ENCODE measurements at places on chromosomes 4 and X.
A peak's percentile ranks its signal among the peaks of the same experiment; 100 is the strongest.

DNA sequence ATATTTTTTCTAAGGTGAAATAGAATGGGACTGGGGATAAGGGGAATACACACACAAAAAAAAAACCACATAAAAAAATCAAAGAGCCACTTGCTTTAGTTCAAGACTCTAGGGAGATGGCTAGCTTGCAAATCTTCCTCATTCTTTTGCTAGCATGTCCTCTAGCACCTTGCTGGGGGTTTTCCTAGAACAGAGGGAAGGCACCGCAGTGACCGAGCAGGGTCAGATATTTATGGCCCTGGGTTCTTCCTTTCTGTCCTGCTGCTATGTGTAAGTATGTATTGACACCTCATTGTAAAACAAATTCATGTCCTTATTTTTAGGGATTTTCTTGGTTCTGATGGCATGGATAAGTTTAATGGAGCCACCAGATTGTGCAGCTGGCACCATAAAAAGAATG is 81.2 kb downstream of the SHISA3 start:
- no peak for DNase-seq

DNA sequence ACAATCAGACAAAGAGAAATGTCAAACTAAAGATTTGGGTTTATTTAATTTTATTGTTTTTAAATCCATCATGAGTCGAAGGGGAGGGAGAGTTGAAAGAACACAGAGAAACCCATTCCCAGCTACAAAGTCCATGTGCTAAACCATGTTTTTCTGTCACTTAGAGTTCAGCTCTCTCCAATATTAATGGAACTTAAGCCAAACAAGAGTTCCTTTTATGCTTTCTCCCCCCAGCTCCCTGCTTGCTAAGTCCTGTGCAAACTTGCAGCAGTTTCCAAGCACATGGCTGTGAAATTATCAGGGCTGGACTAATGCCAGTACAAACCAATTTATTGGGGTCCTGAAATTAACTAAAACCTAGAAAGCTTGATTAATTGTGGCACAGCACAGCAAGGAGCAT is 9.7 kb upstream of the CHRDL1 start:
- DNase-seq = no peak

DNA sequence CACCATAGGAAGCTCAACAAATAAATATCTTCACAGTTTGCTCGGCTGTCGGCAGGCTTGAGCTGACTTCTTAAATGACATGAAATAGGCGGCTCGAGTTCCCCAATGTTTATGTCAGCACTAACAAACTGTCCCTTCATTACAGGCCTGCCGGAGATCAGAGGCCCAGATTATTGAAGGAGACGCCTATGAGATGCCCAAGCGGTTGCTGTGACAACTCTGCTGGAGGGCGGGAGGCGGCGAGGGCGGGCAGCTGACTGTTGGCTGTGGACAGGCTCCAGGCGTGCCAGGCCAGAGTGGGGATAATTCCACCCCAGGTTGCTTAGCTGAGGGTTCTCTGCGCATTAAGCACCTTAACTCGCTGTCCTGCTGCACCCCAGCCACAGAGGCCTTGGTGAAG is 39.2 kb upstream of the MSX1 start:
- DNase-seq = no peak

GRCh38 chr4:13599159-13599558 is 28.4 kb downstream of the BOD1L1 start:
- no peak for DNase-seq

DNA sequence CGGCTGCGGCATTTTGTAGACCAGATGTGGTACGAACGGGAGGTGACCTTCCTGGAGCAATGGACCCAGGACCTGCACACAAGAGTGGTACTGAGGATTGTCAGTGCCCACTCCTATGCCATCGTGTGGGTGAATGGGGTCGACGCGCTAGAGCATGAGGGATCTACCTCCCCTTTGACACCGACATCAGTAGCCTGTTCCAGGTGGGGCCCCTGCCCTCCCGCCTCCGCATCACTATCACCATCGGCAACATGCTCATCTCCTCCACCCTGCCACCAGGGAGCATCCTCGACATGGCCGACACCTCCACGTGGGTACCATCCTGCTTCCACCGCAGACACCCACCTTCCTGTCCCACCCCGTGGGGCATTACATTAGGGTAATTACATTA is 46.2 kb downstream of the SMARCA5 start:
- DNase-seq = peak; percentile 20

- DNase-seq = no peak
Measured at GRCh38 chrX:71632923-71633657, 14.8 kb upstream of the CXCR3 start.

DNA sequence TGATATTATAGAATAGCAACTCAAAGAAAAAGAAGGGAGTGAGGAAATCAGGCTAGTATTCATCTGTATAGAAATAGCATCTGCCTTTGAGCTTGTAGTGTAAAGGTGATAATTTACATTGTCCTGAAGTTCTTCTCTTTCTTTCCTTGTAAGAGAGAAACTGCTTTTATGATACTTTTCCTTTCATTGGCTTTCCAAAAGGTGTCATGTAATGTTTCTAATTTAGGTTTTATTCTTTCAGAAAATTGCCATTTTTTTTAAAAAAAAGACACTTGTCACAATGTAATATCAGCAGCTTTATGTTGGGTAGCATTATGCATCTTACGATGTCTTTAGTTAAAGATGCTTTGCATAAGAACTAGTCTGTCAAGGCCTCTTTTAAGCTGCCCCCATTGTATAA is 1153.8 kb upstream of the PCDH7 start:
- DNase-seq = no peak

- no peak for DNase-seq
Measured at GRCh38 chr4:7500404-7500803, 65.7 kb upstream of the PSAPL1 start.

DNA sequence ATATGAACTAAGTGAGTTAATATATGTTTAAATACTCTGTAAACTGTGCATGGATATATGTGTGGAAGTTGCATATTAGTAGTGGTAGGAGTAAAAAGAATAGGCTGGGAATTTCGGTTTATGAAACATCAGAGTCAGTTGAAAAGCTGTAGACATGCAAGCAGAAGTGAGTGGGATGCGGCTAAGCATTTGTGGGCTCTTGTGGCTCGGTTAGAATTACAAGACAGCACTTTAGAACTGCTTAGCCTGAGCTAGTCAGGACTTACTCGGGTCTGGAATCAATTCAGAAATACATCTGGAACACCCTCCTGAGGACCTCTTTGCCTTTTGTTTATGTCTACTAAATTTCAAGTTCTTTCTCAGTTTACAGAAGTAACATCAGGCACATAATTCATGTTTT is 93.6 kb downstream of the AFF2 start:
- DNase-seq = no peak

DNA sequence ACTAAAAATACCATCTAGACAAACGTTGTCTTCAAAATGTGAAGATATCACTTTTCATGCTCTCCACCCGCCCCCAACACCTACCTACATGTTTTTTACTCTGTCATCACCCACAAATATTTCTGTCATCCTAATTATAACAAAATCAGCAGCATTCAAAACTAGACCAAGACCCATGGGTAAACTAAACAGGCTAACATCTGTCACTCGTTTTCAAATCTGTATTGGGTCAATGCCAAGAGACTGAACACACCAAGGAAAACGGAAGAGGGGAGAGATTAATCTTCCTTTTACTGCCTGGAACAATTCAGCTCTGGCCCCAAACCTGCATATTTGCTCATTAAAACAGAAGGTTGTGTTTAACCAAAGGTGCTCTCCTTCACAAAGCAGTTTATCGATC is 17.5 kb downstream of the FAM184B start:
- no peak for DNase-seq

DNA sequence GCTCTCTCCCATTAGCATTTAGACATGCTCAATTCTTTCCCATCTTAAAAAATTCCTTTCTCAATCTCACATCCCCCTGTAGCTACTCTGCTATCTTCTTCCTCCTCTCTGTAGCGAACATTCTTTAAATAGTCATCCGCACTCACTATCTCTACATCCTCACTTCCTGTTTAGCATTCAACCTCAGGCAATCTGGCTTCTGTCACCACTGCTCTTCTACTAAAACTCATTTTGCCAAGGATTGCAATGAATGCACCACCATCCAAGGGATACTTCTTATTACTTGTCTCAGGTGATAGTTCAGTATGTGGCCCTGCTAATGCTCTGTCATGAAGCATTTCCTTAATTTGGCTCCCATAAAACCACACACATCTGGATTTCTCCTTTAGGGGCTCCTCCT is 10.9 kb upstream of the TET2 start:
- no peak for DNase-seq

DNA sequence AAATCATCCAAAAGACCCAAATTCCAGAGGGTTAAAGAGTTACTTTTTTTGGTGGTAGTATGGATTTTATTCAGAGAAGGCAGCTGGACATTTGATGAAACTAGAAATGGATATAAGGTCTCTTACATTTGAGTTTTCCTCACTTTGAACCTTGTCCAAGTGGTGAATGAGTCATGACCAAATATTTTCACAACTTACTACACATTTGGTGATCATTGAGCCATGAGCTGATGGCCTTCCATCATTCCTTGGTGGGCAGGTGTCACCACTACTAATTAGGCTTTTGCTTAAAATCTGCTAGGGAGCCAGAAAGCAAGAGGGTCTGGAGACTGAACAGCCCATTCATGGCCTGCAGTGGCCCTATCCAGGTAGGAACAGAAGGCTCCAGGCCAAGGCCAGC is 620.2 kb upstream of the INTU start:
- no peak for DNase-seq

GRCh38 chr4:9947168-9948062 is 73.9 kb downstream of the SLC2A9 start:
- DNase-seq = no peak

- no peak for DNase-seq
Measured at GRCh38 chrX:78429172-78429571, 101.8 kb upstream of the CYSLTR1 start.

GRCh38 chrX:118574666-118575065 is 79.1 kb downstream of the DOCK11 start:
- no peak for DNase-seq

DNA sequence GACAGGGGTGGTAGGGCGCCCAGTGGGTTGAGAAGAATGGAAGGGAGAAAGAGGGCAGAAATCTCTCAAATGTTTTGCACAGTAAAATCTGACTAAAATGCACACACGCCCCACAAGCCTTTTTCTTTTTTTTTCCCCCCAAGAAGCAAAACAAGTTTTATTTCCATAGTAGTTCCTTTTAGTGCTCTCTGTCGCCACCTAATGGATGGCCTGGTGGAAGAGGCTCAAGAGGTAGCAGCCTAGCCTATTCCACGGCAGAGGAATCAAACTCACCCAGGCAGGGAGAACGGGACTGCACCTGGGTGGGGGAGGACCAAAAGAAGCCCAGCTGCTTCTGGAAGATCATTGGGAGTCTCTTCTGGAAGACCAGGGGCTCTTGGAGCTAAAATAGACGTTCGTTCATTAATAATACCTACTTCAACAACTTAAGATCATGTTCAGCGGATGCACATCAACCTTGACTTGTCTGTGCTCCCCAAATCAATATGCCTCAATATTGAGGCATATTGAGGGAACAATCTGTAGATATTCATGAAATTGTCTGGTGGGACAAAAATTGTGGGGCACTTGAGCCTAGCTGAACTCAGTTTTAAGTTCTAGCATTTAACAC is 31.6 kb upstream of the IRAK1 start:
- DNase-seq = peak; percentile 77

DNA sequence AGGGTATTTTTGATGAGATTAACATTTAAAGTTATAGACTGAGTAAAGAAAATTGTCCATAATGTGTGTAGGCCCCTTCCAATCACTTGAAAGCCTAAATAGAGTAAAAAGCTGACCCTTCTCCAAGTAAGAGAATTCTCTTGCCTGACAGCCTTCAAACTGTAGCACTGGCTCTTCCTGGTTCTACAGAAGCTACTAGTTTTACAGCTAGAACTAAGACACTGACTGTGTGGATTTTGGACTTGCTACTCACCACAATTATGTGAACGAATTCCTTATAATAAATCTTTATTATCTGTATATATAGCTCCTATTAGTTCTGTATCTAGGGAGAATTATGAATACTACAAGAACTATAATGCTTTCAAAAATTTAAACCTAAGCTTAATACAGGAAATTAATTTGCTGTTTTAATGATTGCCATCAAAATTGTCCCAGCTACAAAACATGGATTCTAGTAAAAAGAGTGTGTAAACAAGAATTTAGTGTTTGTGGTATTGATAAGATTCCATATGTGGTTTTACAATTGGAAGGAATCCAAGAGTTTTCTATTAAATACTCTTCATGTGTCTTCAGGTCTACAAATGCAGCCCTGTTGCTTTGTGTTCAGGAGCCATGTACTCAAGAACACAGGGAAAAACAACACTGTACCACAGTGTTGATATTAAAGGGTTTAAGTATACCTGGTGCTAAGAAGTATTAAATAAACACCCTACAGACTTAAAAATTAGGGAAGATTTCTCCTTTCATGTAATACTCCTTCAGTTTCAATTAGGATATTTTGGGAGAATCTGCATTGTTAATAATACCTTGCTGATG is 366.5 kb downstream of the CXXC4 start:
- DNase-seq = no peak

- DNase-seq = peak; percentile 68
Measured at GRCh38 chr4:10098780-10099160, 17.8 kb downstream of the WDR1 start.

DNA sequence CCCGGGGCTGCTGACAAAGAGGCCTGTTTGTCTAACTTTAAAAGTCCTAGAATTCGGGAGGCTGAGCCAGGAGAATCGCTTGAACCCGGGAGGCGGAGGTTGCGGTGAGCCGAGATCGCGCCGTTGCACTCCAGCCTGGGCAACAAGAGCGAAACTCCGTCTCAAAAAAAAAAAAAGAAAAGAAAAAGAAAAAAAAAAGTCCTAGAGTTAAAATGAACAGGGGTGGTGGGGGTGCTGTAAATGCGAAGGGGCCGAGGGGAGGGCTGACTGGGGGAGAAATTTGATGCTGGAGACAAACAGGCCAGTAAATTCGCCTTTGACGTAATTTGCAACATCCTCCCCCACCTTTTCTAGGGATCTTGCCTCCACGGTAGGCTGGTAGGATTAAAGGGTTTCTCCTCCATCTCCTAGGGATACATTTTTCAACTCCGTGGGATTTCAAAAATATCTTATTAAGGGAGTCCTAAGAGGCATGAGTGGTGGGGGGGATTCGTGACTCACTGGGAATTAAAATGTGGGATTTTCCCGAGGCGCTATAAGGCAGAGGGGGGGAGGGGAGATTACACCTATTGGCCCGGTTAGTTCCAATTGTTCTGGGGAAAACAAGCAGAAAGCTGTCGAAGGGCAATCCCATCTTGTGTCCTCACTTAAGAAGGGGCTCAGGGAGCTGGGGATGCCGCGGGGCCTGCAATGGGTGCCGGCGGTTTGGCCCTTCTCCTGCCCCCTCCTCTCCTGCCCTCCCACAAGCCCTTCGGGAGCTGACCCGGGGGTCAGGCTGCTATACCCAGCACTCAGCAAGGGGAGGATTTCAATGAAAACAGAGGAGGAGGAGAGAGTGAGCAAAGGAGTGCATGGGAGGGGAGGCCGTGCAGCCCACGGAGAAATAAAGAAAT is 3.0 kb upstream of the BCOR start:
- DNase-seq = no peak

Measured in dermis blood vessel endothelial cell (primary cell).